ENCODE measurements at places on chromosomes 2 and 18.

DNA sequence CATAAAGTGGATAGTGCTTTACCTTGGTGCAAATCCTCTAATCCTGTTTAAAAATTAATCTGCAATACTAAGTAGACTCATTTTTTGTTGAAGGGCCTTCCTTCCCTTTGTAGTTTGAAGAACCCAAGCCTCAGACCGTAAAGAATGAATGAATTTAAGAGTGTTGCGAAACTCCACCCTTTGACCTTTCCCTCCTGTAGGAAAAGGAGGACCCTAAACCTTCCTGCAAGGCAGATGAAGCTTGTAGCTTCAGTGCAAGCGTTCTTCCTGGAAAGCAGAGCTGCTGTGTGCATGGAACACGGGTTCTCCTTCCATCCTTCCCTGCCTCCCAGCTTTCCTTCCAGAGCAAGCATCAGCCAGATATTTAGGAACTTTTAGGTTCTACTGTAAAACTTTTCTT, 1.7 kb downstream of the IMPA2 start:
- DNase-seq = no peak

DNA sequence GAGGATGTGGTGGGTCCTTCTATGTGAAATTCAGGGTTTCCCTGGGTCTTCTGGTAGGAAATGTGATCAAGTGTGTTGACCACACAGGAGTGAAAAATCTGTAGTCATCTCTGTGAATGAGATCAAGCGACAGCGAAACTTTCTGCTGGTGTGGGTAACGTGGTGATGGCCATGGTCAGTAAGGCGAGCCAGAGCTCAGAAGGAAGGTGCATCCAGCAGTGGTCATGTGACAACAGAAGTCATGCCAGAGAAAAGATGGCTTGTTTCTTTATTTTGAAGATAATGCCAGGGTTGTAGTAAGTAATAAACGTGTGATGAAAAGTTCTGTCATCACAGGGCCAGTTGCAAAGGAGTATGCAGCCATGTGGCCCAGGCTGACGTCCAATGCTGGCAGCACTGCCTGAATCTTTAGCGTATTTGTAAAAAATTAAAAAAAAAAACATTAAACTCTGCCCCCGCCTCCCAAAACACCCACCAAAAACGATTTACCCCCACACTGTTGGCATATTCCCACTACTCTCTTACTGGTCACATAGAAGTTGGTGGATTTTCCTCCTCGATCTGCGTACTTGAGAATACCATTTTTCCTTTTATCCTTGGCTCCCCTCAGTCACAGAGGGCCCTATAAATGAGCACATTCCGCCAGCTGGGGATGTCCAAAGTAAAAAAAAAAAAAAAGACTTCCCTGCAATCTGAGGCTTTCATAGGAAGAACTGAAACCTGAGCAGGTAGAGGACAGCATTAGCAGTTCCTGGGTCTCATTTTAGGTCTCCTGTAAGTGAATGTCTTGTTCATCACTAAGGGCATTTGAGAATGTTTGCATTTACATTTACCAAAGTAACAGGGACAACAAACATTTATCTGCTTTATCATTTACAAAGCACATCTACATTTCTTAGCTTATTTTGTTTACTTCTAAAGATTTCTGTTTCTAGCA, 70.6 kb downstream of the SLC4A3 start:
- no peak for DNase-seq

DNA sequence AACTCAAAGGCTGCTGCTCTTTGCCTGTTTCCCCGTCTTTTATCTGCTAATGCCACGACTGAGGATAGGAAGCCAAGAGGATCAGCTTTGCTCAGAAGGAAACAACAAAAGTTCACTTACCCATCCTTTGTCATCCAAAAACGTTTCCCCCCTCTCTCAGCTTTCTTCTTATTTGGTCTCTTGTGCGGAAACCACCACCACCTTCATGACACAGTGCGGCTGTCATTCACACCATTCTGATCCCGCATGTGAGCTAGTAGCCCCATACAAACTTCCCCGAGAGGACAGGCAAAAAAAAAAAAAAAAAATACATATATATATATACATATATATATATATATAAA, 656 bp downstream of the LRRTM4 start:
- no peak for DNase-seq

- no peak for DNase-seq
Observed at GRCh38 chr2:60275958-60276357, 277.5 kb downstream of the BCL11A start.

GRCh38 chr2:165827016-165827920, 33.2 kb upstream of the GALNT3 start:
- no peak for DNase-seq

- no peak for DNase-seq
Observed at GRCh38 chr2:147520817-147521216, 324.0 kb upstream of the ACVR2A start.

GRCh38 chr2:173815772-173816171, 149.4 kb downstream of the SP3 start:
- DNase-seq = no peak

DNA sequence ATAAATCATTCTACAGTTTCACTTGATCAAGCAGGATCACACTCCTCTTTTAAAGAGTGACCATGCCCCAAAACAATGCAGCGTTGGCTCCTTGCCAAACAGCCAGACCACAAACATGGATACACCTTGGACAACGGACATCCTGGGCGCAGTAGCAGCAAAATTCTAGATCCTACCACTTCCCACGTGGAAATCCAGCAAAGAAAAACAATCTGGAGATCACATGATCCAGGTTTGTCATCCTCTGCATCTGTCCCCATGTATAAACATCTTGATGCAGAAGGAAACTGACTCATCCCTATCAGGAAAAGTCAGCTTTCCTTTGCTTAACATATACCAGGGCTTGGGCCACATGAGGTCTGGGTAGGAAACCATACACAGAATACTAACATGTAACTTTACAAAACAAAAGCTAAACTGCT, 53.1 kb downstream of the ZNF521 start:
- no peak for DNase-seq

DNA sequence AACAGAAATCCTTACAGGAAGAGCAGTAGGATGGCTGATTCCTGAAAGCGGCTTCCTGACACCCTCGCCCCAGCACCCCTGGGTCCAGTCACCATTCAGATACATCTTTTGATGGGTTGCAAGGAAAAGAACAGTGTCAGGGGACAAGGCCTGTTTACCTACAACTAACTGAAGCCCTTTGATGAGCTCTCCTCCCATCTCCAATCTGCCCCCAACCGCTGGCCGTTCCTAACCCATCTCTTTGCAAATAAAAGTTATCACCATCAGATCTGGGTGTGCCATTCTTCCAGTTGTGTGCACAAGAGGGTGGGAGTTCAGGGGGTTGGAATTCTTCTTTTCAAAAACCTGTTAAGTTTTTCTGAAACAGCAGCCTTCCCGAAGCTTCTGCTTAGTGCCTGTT, 48.9 kb downstream of the ARL4C start:
- no peak for DNase-seq

DNA sequence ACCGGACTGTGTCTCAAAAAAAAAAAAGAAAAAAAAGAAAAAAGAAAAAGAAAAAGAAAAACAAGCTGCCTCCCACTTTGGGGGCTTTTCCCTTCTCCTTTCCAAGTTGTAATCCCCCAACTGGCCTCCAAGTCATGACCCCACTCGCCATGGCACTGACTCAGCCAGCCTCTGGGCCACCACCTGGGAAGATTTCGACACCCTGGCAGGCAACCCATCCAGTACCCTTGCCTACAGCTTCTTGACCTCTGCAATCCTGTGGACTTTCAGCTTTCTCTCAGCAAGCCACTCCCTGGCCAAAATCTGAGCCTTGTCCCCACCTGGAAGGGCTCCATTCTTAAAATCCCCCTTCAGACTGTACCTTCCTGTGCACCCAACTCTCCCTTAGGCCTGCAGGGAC, 22.3 kb upstream of the FOSL2 start:
- DNase-seq = no peak

DNA sequence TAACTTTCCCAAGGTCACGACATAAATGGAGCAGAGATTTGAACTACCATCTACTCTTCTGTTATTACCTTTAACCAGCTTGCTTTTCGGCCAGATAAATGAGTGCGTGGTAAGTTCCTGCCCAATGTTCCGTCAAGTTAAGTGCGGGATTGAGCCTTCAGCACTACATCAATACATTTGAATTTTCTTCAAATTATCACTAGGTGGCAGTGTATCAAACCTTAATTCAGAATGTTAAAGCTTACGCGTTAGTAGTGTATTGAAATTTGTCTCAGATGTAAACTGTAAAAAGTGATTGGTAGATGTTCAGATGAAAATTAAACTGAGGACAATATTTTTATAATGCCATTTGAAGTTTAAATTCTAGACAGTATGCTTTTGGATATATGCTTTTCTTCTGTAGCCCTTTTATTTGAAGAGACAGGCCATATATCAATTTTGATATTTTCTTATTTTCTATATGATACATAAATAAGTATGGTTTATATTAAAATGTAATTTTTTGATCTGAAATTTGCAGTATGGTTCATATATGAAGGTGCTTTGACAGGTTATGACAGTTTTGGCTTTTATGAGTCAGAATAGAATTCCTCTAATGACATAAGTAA, 681.3 kb downstream of the ADCYAP1 start:
- DNase-seq = no peak

DNA sequence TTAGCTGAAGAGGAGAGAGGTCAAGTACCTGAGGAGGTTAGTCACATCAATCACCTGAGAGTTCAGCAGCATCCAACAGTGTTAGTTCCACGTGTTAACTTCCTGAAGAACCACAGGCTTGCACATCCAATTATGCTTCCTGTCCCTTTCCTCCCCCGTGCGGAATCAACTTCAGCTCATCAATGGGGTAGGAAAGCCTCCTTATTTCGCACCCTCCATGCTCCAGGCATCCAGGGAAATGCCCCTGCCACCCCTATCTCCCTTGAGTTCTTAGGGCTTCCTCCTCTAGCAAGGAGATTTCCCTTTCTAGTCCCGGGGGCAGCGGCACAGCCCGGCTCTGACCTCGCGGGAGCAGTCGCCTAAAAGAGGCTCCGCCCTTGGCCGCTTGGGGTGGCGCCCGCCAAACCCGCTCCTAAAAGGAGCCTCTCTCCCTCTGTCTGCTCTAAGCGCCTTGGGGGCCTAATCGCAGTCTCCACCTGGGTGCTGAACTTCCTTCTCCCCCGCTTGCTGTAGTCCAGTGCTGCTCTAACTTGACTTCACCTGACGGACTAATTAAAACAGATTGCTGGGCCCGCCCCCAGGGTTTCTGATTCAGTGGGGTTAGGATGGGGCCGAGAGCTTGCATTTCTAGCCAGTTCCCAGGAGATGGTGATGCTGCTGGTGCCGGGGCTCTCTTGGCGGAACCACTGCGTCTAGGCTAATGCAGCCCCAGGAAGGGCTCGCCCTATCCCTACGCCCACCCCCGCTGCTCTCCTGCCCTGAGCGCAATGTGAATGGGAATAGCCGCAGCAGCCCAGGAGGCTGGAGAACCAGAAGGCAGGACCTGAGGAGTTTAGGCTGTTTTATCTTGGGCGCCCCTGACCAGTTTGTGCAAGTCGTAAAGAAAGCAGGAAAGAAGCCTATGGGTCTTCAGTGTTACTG, 3.4 kb upstream of the TET3 start:
- DNase-seq = peak; percentile 66

DNA sequence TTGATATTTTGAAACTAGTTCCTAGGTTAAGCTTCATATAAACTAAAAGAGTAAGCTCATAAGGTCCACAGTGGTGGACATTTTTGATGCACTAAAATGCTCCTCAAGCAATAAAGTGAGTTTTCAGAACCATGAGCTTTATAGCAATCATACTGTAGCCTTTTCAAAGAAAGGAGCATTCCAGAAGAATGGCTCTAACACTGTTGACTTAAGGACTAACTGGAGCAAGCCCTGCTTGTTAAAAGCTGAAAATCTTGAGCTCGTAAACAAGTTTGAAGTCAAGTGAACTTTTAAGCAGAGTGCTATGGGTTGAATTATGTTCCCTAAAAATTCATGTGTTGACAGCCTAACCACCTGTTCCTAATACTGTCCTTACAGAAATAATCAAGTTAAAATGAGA, 38.0 kb downstream of the KYNU start:
- DNase-seq = no peak

GRCh38 chr2:71674158-71674851, 220.9 kb downstream of the DYSF start:
- DNase-seq = no peak

DNA sequence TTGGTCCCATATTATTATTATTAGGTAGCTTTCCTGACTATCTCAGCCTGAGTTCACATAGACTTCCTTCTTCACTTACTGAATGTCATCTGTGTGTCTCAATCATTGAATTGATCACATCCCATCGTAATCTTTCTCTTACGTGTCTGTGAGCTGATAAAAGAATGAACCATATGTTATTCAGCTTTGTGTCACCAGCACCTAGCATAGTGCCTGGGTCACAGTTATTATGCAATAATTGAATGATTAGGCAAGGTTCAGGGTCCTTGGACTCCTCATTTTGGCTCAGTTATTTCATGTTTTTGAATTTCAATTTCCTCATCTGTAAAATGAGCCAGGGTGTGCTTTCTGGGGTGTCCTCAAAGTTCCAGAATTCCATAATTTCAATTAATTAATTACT, 107.2 kb downstream of the ZEB2 start:
- no peak for DNase-seq

DNA sequence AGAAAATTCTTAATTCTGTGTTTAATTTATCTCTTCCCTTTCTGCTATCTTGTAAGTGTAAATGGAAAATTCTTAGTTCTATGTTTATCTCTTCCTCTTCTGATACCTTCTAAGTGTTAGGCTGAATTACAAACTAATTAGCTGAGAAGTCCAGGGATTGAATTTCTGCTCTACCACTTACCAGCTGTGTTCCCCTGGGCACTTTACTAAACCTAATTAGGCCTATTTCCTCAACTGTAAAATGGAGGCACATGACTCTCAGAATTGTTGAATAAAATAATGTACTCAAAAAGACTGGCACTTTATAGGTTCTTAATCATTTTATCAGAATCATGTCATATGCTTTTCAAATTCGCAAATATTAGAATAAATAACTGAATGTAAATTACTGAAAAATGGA, 146.3 kb downstream of the MAP2 start:
- DNase-seq = no peak

DNA sequence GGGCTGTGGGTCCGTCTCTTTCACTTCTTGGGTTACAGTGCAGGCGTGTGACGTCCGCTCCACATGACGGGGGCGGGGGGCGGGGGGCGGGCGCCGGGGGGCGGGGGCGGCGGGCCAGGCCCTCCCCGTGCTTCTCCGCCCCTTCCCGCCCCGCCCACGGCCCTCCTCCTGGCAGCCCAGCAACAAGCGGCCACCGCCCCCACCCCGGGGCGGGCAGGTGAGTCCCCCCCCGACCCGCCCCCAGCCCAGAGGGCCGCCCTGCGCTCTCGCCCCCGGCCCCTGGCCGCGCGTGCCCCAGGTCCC, 3.6 kb downstream of the ZNF516 start:
- DNase-seq = peak; percentile 80

- no peak for DNase-seq
Observed at GRCh38 chr18:45993438-45993837, 26.3 kb upstream of the EPG5 start.

- no peak for DNase-seq
Observed at GRCh38 chr2:99512181-99512591, 22.4 kb upstream of the REV1 start.

DNA sequence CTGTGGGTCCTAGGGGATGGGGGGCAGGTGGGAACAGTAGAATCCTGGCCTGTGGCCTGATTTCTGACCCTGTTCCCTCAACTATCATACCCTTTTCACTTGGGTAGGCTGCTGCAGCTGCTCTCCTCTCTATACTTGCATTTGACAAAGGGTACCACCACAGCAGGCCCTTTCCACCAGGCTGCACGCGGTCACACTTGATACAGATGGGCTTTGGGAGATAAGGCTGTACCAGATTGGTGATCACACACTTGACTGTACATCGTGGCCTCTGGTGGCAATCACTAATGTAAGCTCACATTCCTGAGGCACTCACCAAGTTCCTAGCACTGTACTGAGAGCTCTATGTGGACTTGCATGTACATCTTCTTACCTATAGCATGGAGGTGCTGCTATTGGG, 1.6 kb upstream of the RALB start:
- DNase-seq = no peak
